Right lung (tissue), 10 donors: ENCODE measurements at places on chromosomes 1 and 21.

DNA sequence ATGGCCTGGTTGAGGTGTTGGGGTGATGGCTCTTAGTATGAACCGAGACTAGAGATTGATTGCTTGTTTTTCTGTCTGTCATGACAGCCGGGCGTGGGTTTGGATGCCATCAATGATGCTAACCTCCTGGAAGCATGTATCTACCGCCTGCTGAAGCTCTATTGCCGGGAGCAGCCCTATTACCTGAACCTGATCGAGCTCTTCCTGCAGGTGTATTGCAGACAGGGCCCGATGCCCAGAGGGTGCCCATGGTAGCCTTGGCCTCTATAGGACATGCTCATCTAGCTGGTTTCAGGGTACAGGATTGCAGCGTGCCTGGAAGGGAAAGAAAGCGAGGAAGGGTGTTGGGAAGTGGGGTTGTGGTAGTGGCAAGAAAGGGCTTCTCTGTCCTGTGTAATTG, 2.6 kb upstream of the RUSC1 start:
- DNase-seq, result no peak

DNA sequence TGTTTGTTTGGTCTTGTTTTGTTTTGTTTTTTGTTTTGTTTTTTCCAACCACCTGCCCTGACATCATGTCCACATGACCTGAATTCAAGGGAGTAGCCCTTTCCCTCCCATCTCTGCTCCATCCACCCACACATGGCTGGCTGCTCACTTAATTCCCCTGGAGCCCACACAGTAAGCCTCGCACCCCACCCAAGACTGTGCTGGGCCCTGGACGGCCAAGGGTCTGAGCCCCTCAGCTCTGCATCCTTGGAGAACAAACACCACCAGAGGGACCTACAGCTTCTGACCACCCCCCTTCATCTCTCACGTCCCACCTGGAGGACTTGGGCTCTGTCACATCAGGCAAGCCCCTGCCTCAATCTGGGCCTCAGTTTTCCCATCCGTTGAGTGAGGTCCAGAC, 39.1 kb downstream of the MATN1 start:
- DNase-seq, result no peak

GRCh38 chr1:95301091-95301490, 67.1 kb downstream of the RWDD3 start:
- DNase-seq, result no peak

DNA sequence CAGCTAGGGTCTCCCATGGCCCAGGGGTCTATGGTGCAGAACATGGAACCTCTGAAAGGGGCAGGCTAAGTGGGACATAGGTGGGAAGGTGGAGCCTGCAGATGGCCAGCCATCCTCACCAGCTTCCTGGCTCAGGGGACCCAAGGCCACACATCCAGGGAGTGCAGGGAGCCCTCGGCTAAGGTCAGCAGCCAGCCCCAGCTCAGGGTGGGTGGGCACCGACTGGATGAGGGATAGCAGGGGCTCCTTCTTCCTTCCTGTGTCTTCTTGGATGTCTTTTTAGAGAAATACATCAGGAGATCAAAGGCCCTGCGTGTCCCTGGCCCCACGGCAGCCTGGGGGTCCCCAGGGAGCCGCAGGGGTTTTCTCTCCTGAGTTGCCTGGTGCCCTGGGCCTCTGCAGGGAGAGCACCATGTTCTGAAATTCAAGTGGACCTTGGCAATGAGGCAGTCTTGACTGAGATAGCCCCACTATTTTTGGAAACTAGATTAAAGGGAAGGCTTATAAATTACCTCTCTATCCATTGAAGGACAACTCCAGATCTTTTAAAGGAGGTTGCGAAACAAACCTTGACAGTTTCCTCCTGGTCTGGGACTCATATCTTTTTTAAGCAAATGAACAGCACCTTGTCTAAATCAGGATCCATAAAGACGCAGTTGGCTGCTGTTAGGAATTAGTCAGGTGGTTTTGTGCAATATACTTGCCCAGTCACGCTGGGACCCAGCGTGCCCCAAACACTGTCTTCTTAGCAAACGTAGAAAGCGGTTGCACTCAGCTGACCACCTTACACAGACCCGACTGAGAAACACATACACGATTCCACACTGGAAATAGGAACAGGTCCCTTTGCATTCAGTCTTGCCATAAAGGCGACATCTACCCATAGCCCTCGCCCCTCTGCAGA, 242.3 kb downstream of the TOMM20 start:
- no peak for DNase-seq

DNA sequence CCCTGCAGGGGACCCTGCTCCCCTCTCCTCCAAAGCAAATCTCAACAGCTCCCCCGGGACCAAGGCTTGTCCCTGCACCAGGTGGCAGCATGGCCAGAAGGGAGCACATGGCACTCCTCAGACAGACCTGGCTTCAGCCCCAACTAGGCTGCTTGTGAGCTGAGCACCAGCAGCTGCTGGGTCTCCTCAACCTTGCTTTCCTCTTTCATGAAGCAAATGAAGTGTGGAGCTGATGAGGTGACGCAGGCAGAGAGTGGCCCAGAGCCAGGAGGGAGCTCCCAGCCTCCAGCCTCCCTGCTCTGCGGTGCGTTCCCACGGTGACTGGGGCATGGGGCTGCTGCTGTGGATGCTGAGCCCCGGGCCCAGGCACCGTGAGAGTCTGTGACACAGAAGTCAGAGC, 34.0 kb downstream of the MEGF6 start:
- DNase-seq, result peak; percentile 96

DNA sequence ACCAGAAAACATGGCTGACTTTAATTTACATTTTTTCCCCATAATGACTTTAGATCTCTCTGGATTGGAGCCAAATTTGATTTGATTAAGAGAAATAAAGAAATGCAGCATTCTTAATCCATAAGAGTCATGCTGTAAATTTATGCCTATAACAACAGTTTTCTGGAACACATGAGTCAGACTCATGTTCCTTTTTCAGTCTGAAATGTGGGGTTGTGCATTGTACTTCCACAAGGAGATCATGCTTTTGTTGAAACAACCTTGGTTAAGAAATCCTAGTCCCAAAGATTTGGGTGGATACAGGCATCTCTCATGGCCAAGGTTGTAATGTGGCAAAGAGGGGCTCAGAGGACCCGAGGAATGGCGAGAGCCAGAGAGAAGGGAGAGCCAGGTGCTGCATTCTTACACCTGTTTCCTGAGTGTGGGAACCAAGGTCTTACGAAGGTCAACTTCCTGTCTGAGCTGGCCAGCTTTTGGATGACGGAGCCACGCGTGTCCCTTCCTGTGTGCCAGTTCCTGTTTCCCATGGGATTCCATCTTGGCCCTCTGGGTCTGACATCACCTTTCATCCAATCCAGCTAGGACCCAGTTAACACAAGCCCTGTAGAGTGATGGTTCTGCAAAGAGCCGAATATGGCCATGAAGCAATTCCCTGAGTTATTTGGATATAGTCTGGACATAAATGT, 23.1 kb downstream of the CLDN14 start:
- DNase-seq, result no peak

- peak; percentile 51 for DNase-seq
These were observed 378.1 kb downstream of the LMO4 start for GRCh38 chr1:87706779-87707228.

- no peak for DNase-seq
These were observed 6.1 kb upstream of the ADORA1 start for GRCh38 chr1:203121186-203122015.

DNA sequence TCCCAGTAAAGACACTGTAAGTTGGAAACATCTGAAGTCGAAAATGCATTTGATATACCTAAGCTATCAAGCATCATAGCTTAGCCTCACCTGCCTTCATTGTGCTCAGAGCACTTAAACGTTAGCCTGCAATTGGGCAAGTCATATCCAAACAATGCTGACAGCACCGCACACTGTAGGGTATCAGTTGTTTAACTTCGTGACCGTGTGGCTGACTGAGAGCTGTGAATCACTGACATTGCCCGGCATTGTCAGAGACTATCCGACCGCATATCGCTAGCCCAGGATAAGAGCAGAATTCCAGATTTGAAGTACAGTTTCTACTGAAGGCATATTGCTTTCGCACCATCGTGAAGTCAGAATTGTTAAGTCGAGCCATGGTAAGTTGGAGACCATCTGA, 41.5 kb downstream of the GALNT2 start:
- no peak for DNase-seq

DNA sequence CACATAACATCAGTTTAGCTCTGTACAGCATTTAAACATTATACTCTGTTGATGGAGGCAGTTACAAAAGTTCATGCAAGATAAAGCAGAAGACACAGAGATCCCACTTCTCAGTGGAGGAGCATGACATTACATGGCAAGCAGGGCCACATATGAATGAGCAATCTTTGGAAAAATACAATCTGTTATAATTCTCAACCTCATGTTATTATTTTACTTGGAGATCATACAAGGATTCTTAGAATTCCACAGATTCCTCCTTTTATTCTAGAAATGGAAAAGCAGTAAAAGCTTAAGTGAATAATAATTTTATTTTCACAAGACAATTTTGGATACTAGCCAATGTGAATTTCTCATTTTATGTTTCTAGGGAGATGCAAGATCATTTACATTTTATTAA, 66.6 kb downstream of the IFI44 start:
- no peak for DNase-seq

GRCh38 chr1:113434081-113434873, 44.0 kb downstream of the MAGI3 start:
- DNase-seq, result no peak

DNA sequence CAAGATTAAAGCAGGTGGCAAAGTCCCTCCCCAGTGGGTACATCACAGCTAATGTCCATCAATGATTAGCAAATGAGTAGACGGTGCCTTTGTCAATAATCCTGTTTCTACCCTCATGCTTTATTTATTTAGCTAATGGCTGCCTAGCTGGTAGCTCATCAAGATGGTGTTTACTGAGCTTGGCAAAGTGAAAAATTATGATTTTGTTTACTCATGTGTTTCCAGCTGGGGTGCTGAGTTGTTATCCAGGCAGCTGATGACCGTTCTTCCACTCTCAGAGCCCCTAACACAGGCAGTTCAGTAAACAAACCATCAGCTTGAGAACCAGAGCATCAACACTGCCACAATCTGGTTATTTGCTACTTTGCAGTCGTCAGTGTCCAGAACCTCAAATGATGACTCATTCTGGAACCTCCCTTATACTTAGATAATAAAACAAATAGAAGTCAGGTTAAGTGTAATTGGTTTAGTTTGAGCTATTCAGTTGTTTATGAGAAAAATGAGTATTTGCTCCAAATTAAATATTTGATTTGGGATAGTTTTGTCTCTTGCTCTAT, 163.9 kb downstream of the ST6GALNAC5 start:
- DNase-seq, result no peak

- no peak for DNase-seq
These were observed 4.3 kb downstream of the PLCH2 start for GRCh38 chr1:2480236-2480985.

DNA sequence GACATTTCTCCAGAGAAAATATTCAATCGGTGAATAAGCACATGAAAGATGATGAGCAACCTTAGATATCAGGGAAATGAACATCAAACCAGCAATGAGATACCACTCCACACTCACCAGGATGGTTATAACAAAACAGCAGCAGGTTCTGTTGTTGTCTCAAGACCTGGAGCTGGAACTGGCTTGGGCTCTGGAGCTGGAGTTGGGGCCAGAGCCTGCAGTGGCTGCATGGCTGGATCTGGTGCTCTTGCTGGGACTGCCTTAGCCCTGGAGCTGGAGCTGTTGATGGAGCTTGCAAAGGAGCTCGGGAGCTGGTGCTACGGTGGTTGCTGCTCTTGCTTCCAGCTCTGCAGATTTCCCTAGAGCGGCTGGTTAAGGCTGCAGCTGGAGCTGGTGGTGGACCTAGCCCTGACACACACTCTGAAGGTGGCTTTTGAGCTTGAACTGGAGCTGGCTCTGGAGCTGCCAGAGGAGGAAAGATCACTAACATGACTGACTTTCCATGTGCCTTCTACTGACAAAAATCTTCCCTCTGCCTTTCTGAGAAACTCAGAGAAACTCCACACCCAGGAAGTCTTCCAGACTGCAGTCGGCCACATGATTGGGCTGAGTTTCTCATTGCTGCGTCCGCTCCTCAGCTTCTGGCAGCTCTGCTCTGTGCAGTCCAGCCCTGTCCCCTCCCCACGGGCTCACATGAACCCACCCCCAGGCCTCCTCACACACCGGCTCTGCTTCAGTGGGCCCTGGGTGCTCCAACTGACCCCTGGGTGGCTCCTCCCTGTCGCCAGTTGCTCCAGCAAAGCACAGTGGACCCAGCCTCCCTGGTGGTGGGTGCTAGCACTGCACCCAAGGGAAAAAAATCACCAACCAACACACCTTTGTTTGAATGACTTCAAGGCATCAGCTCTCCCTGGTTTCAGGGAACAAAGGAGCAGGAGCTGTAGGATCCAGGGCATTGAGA, 139.1 kb upstream of the FMN2 start:
- DNase-seq, result no peak

- DNase-seq, result peak; percentile 83
These were observed at the start of gene HMCN1 for GRCh38 chr1:185733818-185734735. Gene HMCN1 (plus strand): TSS chr1:185734391. CDS start chr1:185734780, 389 bp downstream.

GRCh38 chr1:32741059-32741412, 38.5 kb upstream of the SYNC start:
- no peak for DNase-seq

DNA sequence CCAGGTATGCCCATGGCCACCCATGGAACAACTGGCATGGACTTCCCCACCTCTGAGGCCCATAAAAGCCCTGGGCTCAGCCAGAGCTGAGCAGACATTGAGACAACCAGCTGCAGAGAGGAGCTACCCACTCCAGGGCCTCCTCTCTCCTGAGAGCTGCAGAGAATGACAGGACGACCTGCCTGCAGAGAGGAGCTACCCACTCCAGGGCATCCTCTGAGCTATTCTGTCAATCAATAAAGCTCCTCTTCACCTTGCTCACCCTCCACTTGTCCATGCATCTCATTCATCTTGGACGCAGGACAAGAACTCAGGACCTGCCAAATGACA, 43.4 kb downstream of the MATN1 start:
- no peak for DNase-seq

- no peak for DNase-seq
These were observed 44.9 kb upstream of the PCBP3 start for GRCh38 chr21:45598666-45599065.

DNA sequence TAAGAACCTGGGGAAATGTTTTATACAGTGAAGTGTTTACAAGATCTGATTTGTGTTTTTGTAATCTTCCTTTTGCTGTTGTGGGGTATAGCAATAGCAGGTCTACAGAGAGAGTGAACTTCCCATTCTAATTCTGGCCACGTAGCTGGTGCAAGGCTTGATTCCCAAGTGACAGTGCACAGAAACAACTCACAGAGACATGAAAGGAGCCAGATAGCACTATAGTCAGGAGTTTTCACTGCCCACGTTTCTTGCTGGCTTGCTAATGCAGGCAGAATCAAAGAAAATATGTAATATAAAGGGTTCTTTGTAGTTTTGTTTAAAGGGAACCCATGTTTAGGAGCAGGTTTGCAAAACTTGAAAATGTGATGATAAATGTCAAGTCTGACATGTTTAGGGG, 170.9 kb upstream of the IVNS1ABP start:
- DNase-seq, result no peak
